Fibroblast of lung (primary cell): ENCODE measurements at places on chromosomes 2 and 18.

DNA sequence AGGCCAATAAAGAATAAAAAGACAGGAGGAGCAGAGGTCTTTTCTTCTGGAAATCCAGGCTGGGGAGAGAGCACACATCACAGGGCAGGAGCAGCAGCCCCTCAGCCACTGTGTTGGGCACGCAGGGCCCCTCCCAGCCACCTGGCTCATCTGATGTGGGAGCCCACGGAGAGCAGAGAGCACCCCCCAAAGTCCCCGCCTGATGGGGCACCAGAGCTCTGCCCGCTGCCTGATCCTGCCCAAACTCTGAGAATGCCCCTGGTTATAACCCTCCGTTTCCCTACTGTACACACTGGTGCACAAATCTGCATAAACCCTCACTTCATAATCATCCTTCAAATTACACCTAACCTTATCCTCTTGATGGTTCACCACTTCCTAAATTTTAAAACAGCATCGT lies 111.3 kb downstream of the HDAC4 start:
- DNase-seq = no peak
- H3K27me3 ChIP-seq = no peaks in the 10 kb centered on the region
- H3K4me3 ChIP-seq = no peak overlapping the region
- no peaks in the 10 kb centered on the region for H3K36me3 ChIP-seq

DNA sequence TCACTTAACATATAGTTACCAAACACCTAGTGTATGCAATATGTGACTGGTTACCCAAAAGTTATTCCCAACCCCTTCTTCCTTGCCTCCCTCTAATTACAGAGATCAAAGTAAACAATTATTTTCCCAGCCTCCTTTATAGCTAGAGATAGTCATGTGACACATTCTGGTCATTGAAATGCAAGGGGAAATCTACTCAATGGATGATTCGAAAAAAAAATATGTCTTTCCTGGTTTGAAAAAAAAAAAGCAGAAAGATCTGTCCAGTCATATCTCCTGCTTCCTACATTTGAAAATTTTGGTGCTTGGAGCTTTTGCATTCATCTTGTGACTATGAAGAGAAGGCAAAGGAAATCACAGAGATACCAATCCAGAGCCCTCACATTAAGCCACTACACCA lies 27.6 kb upstream of the UGP2 start:
- no peaks in the 10 kb centered on the region for H3K27me3 ChIP-seq
- H3K27ac ChIP-seq = no peak overlapping the region
- no peak overlapping the region for H3K4me3 ChIP-seq
- H3K36me3 ChIP-seq = no peaks in the 10 kb centered on the region

GRCh38 chr2:174575124-174575776 lies 22.4 kb downstream of the WIPF1 start:
- peaks cover 2% of the 10 kb centered on the region for H3K4me1 ChIP-seq
- DNase-seq = no peak
- peaks cover 2% of the 10 kb centered on the region for H3K36me3 ChIP-seq
- no peak overlapping the region for H3K27ac ChIP-seq
- no peak overlapping the region for H3K4me3 ChIP-seq

GRCh38 chr2:179235463-179236108 lies 29.0 kb downstream of the SESTD1 start:
- no peak overlapping the region for H3K4me3 ChIP-seq
- no peaks in the 10 kb centered on the region for H3K36me3 ChIP-seq
- H3K27ac ChIP-seq = no peak overlapping the region
- peak; percentile 65 for DNase-seq

DNA sequence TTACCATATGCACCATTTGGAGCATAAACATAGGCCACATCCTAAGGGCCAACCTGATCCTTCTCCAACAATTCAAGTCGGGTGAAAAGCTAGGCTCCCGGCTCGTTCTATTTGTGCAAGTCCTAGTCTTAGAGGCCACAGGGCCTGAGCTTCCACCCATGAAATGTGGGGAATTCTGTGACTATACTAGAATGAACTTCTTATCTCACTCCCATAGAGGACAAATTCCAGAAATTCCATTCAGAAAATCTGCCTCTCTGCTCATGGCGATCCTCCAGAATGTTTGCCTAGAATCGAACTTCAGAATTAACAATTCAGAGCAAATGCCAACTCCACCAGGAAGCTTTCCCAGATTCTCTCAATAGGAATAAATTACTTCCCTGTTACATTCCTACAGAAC lies 187.9 kb downstream of the BCL11A start:
- no peak overlapping the region for H3K27ac ChIP-seq
- H3K36me3 ChIP-seq = no peaks in the 10 kb centered on the region
- no peak for DNase-seq
- no peak overlapping the region for H3K4me3 ChIP-seq
- H3K27me3 ChIP-seq = no peaks in the 10 kb centered on the region
- H3K4me1 ChIP-seq = no peaks in the 10 kb centered on the region

- H3K27ac ChIP-seq = no peak overlapping the region
- no peaks in the 10 kb centered on the region for H3K4me1 ChIP-seq
- no peak overlapping the region for H3K4me3 ChIP-seq
- H3K27me3 ChIP-seq = no peaks in the 10 kb centered on the region
- H3K36me3 ChIP-seq = no peaks in the 10 kb centered on the region
These were observed 10.1 kb upstream of the SPOPL start for GRCh38 chr2:138491495-138491862.

- H3K27ac ChIP-seq = no peak overlapping the region
- no peaks in the 10 kb centered on the region for H3K4me1 ChIP-seq
- H3K4me3 ChIP-seq = no peak overlapping the region
- H3K27me3 ChIP-seq = no peaks in the 10 kb centered on the region
- no peaks in the 10 kb centered on the region for H3K36me3 ChIP-seq
These were observed 10.7 kb downstream of the TEX51 start for GRCh38 chr2:126909366-126909765.

- no peaks in the 10 kb centered on the region for H3K36me3 ChIP-seq
- H3K27me3 ChIP-seq = no peaks in the 10 kb centered on the region
- H3K4me1 ChIP-seq = no peaks in the 10 kb centered on the region
- H3K27ac ChIP-seq = no peak overlapping the region
- no peak for DNase-seq
These were observed 78.1 kb downstream of the SPIRE1 start for GRCh38 chr18:12579775-12580174.

DNA sequence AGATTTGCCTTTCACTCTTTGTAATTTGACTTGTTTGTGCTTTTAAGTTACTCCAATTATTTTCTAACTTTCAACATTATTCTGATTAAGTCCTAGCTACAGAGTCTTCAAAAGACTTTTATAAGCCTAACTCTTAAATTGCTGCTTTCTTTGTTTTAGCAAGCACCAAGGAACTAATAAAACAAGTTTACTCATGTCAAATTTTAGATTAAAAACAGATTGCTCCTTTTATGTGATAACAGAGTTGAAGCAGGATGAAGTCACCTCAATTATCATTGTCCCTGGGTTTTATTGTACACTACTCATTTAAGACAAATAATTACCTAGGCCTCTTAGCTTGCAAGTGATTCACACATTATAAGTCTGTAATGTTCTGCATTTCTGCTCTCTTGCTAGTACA lies 678.4 kb downstream of the ERBB4 start:
- no peak overlapping the region for H3K4me3 ChIP-seq
- H3K27ac ChIP-seq = no peak overlapping the region
- no peaks in the 10 kb centered on the region for H3K4me1 ChIP-seq
- H3K27me3 ChIP-seq = no peaks in the 10 kb centered on the region

DNA sequence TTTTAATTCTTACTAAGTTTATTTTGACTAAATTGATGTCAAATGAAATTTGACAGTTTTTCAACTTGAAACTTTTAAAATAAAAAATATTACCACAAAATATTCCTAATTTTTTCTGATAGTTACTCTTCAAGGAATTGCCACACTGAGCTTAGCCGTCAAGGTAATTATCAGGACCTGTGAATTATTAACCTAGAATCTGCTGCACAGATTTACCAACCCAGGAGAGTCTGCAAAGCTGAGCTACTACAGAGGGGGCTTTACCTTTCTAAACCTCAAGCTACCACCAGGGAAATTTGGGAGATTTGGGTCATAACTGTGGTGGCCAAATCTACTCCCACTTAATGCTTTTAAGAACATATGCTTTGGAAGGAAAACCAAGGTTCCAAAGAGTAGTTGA lies 324.6 kb downstream of the CCDC178 start:
- H3K27me3 ChIP-seq = no peaks in the 10 kb centered on the region
- H3K4me3 ChIP-seq = no peak overlapping the region
- no peaks in the 10 kb centered on the region for H3K36me3 ChIP-seq
- H3K27ac ChIP-seq = no peak overlapping the region
- H3K4me1 ChIP-seq = no peaks in the 10 kb centered on the region

- no peak for DNase-seq
- H3K36me3 ChIP-seq = no peaks in the 10 kb centered on the region
- H3K27me3 ChIP-seq = no peaks in the 10 kb centered on the region
- no peak overlapping the region for H3K27ac ChIP-seq
- H3K4me1 ChIP-seq = peaks cover 7% of the 10 kb centered on the region
- H3K4me3 ChIP-seq = no peak overlapping the region
These were observed 49.6 kb upstream of the SPAG16 start for GRCh38 chr2:213234641-213235040.

DNA sequence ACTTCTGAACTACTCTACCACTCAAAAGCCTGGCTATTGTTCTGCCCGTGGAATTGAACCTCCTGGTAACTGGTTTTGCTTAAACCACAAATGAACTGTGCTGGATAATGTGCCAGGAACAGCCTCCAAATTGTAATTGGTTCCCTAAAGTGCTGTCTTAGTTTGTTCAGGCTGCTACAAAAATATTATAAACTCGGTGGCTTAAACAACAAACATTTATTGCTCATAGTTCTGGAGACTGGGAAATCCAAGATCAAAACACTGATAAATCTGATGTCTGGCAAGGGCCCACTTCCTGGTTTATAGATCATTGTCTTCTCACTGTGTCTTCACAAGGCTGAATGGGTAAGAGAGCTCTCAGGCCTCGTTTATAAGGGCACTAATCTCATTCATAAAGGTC lies 149.2 kb upstream of the NCKAP5 start:
- H3K27me3 ChIP-seq = no peaks in the 10 kb centered on the region
- no peak overlapping the region for H3K4me3 ChIP-seq
- peaks cover 4% of the 10 kb centered on the region for H3K4me1 ChIP-seq
- H3K27ac ChIP-seq = no peak overlapping the region
- DNase-seq = no peak
- H3K36me3 ChIP-seq = no peaks in the 10 kb centered on the region

DNA sequence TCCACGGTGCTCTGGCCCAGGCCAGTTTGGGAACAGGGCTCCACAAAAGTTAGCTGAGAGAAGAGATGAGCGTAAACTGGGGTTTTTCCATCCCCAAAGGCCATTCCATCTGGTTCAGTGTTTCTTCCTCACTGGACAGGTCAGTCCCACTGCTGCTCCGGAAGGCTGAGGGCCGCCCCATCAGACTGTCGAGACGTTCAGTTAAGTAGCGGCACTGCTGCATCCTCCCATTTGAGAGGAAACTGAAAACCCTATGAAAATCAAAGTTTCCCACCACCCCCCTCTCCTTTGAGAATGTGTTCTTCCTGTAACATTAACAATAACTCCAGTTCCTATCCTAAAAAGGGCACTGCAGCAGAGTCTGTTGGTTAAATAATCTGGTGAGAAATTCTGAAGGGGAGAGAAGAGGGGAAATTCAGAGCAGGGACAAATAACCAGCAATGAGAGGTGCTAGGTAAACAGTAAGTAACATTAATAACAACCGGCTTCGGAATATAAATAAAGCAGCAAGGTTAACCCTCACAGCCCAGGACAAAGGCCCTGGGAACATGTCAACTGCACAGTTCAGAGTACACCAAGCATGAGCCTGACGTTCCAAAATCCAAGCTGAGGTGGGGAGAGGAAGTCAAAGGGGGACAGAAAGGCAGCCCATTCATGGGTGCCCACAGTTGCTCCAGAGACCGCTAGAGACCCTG lies 55.4 kb downstream of the UXS1 start:
- no peaks in the 10 kb centered on the region for H3K27me3 ChIP-seq
- no peaks in the 10 kb centered on the region for H3K36me3 ChIP-seq
- H3K27ac ChIP-seq = no peak overlapping the region
- DNase-seq = no peak
- H3K4me1 ChIP-seq = peaks cover 4% of the 10 kb centered on the region
- H3K4me3 ChIP-seq = no peak overlapping the region

DNA sequence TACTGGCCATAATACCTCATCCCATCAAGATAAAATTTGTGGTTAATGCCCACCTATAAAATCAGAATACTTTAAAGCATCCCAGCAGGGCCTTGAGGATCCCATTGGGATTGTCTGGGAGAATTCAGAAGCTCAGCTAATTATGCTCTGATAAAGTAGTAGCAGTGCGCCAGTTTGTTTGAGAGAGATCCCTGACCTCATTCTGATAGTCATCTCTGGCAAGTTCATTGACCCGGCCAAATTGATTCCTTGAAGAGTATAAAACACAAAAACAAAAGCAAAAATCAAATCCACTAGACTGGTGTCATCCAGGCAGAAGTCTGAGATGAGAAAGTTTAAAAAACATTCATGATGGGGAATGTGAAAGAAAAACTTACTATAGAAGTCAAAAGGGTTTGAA lies 14.1 kb downstream of the ABCG5 start:
- H3K27me3 ChIP-seq = peaks cover 14% of the 10 kb centered on the region
- H3K4me1 ChIP-seq = no peaks in the 10 kb centered on the region
- H3K36me3 ChIP-seq = no peaks in the 10 kb centered on the region
- no peak for DNase-seq
